ENCODE measurements at places on chromosomes 4 and X. TPM values are rescaled to one million over a fixed set of nuclear protein-coding genes. Genes with fewer than 3 reads are reported as not detected.

- H3K36me3 ChIP-seq = no peaks in the 10 kb centered on the region
Observed at GRCh38 chr4:167171928-167172327, 62.4 kb downstream of the SPOCK3 start.

DNA sequence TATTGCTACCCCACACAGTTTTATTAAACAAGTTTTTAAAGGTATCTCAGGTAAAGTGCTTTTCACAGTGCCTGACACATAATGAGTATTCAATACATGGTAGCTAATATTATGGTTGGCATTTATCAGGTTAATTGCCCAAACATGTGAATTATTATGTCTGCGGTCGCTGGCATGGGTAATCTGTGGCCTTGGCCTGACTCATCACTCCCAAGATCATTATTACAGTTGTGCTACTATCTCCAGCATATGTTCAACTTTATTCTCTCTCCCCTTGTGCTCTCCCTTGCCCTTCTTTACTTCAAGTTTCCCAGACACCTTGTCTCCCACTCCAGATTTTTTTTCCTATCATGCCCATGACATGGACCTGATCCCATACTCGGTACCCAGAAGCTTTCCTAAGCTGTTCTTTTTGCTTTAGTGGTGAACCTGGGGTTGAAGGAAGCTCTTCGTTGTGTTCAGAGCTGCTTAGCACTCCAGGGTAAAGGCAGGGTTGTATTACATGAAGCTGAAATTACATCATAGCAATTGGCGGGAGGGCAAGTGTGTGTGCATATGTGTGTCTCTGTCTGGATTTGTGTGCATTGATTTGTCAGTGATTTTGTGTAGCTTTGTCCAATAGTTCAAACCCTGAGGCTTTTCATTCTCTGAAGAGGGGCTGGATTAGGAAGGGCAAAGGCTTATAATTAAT is 176.5 kb upstream of the NRK start:
- H3K27ac ChIP-seq = no peak overlapping the region
- DNase-seq = no peak
- no peaks in the 10 kb centered on the region for H3K36me3 ChIP-seq
- H3K27me3 ChIP-seq = no peaks in the 10 kb centered on the region

- H3K36me3 ChIP-seq = no peaks in the 10 kb centered on the region
- H3K27me3 ChIP-seq = no peaks in the 10 kb centered on the region
- H3K4me1 ChIP-seq = peaks cover 12% of the 10 kb centered on the region
Observed at GRCh38 chr4:56683455-56683854, 2.4 kb upstream of the HOPX start.

DNA sequence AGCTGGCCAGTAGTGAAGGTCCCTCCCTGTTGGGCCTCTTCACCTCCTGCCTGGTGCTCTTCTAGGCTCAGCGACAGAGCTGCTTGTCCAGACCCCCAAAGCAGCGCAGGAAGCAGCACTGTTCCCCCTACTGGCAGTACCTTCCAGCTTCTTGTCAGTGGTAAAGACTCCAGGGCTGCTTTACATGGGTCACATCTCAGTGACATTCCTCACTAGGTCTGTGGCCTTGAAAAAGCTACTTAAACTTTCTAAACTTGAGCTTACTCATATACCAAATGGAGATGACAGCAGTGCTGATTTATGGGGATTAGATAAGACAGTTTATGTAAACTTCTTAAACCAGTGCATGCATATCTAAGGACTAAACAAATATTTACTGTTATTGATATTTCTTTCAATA is 117.3 kb downstream of the FAT4 start:
- DNase-seq = no peak
- no peaks in the 10 kb centered on the region for H3K4me1 ChIP-seq
- no peaks in the 10 kb centered on the region for H3K36me3 ChIP-seq
- H3K4me3 ChIP-seq = no peak overlapping the region
- H3K27me3 ChIP-seq = no peaks in the 10 kb centered on the region

- no peak for DNase-seq
- no peak overlapping the region for H3K4me3 ChIP-seq
- no peak overlapping the region for H3K27ac ChIP-seq
- no peaks in the 10 kb centered on the region for H3K36me3 ChIP-seq
- H3K4me1 ChIP-seq = no peaks in the 10 kb centered on the region
Observed at GRCh38 chrX:11334165-11334564, 41.0 kb downstream of the AMELX start.

- H3K4me3 ChIP-seq = no peak overlapping the region
- no peak overlapping the region for H3K27ac ChIP-seq
- H3K4me1 ChIP-seq = no peaks in the 10 kb centered on the region
- no peak for DNase-seq
- peaks cover 30% of the 10 kb centered on the region for H3K36me3 ChIP-seq
- H3K27me3 ChIP-seq = no peaks in the 10 kb centered on the region
Observed at GRCh38 chrX:21853578-21853977, 2.2 kb upstream of the YY2 start.

DNA sequence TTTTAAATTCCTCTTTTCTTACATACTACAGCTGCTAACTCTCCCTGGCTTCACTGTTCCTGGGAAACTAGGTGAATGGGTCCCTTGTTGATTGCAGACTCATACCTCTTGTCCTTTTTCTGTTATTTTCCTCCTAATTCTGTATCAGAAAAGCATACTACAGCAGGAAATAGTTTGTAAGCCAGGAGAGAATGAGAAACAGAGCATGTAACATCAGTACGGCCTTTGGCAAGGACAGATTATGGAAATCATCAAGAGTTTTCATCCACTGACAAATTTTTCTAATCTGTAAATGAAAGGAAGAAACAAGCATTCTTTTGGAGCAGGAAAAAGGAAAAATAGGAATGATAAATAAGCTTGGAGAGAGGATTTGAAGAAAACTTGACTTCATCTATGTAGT is 239.2 kb downstream of the ANTXR2 start:
- H3K27ac ChIP-seq = no peak overlapping the region
- no peak for DNase-seq
- H3K4me1 ChIP-seq = no peaks in the 10 kb centered on the region
- H3K4me3 ChIP-seq = no peak overlapping the region
- H3K27me3 ChIP-seq = no peaks in the 10 kb centered on the region
- no peaks in the 10 kb centered on the region for H3K36me3 ChIP-seq

GRCh38 chr4:1200425-1201035 is 28.1 kb upstream of the SPON2 start:
- peak; percentile 58 for DNase-seq
- peaks cover 59% of the 10 kb centered on the region for H3K4me1 ChIP-seq
- no peaks in the 10 kb centered on the region for H3K27me3 ChIP-seq
- H3K36me3 ChIP-seq = no peaks in the 10 kb centered on the region

DNA sequence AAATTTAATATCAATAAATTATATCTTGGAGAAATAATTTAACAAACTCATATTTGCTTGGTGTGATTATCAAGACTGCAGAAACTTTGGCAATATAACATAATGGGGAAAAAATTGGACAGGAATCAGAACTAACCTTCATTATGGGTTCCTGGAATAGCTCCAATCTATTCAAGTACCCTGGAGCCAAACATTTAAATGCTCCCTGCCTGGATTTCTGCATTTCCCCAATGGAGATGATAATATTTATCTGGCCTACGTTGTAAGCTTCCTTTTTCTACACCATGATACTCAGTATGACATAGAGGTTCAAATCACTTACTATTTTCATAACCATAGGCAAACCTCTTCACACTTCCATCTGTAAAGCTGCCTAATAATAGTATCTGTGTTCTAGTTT is 326.8 kb downstream of the TRIML1 start:
- H3K36me3 ChIP-seq = no peaks in the 10 kb centered on the region
- no peaks in the 10 kb centered on the region for H3K4me1 ChIP-seq
- no peak overlapping the region for H3K27ac ChIP-seq
- no peak overlapping the region for H3K4me3 ChIP-seq
- H3K27me3 ChIP-seq = no peaks in the 10 kb centered on the region
- DNase-seq = no peak

DNA sequence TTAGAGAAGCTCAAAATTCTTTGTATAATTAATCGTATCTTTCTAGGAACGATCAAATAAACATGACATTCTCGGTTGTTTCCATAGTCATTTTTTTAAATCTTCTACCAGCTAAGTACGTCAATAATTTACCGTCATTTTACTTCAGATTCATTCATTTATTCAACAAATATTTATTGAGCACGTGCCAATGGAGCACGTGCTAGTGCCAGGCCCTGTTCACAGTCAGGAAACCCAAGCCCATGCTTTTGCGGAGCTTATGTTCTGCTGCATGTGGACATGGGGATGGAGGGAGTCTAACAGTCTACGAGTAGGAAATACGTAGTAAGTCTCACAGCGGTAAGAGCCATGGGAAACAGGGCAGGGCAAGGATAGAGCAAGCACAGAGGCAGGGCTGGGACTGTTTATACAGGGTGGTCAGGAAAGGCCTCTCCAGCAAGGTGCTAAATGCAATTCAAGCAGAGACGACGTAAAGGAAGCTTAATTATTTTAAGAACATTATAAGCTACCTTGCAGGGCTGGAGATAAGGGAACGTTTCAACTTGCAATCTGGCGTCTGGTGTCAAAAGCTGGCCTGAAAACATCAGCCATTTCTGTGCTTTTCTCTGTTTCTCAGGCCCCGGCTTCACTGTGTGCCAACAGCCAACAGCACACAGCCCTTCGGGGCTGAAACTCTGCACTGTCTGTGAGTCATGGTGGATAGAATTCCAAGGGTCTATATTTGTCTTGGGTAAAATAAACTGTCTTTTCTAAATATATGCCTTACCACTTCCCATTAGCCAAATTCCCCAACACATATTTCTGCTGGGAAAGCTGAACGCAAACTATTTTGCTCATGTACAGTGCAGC is 517.1 kb upstream of the ZFP42 start:
- H3K27me3 ChIP-seq = no peaks in the 10 kb centered on the region
- H3K4me1 ChIP-seq = peaks cover 14% of the 10 kb centered on the region
- no peak overlapping the region for H3K4me3 ChIP-seq
- H3K27ac ChIP-seq = no peak overlapping the region
- no peak for DNase-seq
- H3K36me3 ChIP-seq = no peaks in the 10 kb centered on the region

GRCh38 chr4:40750461-40751258 is 905 bp downstream of the NSUN7 start:
- no peaks in the 10 kb centered on the region for H3K36me3 ChIP-seq
- H3K27me3 ChIP-seq = peaks cover 15% of the 10 kb centered on the region
- no peak for DNase-seq
- H3K4me1 ChIP-seq = peaks cover 12% of the 10 kb centered on the region

- no peaks in the 10 kb centered on the region for H3K4me1 ChIP-seq
- DNase-seq = no peak
- no peak overlapping the region for H3K4me3 ChIP-seq
- H3K27ac ChIP-seq = no peak overlapping the region
Observed at GRCh38 chrX:105488716-105489115, 268.2 kb upstream of the TEX13A start.

DNA sequence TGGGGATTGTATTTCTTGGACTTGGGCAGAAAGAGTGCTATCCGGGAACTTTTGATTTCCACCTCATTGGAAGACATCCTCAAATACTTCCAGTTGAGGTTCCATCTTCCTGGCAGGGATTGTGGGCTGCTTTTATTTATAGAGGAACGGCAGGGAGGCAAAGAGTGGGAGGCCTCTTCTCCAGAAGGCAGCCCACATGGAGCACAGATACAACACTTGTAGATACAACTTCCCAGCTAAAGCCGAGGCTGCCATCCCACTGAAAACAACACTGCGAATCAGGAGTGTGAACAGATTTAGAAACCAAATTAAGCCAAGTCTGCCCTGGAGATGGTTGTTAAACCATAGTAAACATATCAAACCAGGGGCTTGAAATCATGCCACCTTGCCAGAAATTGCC is 212.8 kb upstream of the PPARGC1A start:
- H3K4me3 ChIP-seq = no peak overlapping the region
- H3K36me3 ChIP-seq = no peaks in the 10 kb centered on the region
- no peak overlapping the region for H3K27ac ChIP-seq
- no peaks in the 10 kb centered on the region for H3K27me3 ChIP-seq

- no peak for DNase-seq
- no peaks in the 10 kb centered on the region for H3K36me3 ChIP-seq
- H3K27ac ChIP-seq = no peak overlapping the region
- H3K4me1 ChIP-seq = no peaks in the 10 kb centered on the region
- no peaks in the 10 kb centered on the region for H3K27me3 ChIP-seq
Observed at GRCh38 chr4:56512166-56512565, 6.6 kb downstream of the ARL9 start.

DNA sequence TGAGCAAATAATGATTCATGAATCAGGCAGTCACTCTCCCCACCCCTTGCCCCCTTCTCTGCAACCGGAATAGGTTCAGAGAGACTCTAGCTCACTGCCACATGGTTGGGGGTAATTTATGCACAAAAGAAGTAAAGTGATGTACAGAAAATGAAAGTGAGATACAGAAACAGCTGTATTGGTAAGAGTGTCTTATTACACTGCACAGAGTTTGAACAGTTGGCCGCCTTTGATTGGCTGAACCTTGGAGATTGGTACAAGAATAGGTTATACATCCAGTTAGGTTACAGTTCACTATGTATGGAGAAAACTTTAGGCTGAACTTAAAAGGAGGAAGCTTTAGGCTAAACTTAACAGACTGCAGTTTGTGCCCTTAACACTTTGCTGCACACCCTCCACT is 34.6 kb upstream of the DIAPH2 start:
- DNase-seq = no peak
- no peaks in the 10 kb centered on the region for H3K36me3 ChIP-seq
- no peaks in the 10 kb centered on the region for H3K27me3 ChIP-seq
- no peaks in the 10 kb centered on the region for H3K4me1 ChIP-seq
- H3K4me3 ChIP-seq = no peak overlapping the region

DNA sequence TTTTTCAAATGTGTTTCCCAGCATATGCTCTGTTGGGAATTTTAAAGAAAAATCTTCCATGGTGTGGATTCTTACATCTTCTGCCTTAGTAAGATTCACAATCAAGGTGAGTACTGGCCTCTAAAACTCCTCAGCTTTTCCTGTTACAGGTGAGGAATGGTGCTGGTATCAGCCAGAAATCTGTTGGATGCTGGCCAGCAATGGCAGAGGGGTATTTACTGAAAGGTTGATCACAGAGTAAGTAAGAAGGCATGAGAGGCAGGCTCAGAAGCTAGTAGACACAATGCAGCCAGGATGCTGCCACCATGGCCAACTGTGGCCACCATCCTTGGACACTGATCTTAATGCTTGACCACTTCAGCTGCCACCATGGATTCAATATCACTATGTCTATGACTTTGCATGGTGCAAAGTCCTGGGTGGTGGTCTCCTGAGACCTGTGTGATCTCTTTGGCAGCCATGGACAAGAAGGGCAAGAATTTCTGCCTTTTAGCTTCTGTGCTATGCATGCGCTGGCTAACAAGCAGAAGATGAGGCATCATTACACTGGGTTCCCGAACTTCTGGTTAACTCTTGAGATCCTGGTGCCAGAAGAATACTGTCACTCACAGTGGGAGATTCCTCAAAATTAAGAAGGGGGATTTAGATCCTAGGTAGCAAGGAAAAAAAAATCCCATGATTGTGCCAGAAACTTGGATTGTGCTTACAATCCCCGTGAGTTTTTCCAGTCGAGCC is 60.2 kb downstream of the CHRNA9 start:
- H3K36me3 ChIP-seq = no peaks in the 10 kb centered on the region
- no peaks in the 10 kb centered on the region for H3K27me3 ChIP-seq
- H3K4me3 ChIP-seq = no peak overlapping the region

GRCh38 chr4:110516106-110516922 is 40.4 kb downstream of the ENPEP start:
- DNase-seq = peak; percentile 65
- H3K27ac ChIP-seq = peak overlapping the region; percentile 42
- peaks cover 10% of the 10 kb centered on the region for H3K4me1 ChIP-seq
- no peaks in the 10 kb centered on the region for H3K27me3 ChIP-seq
- H3K36me3 ChIP-seq = no peaks in the 10 kb centered on the region

The P2RY4 gene
- 0.38 TPM for total RNA-seq

The F8A1 gene
- 39.6 TPM for total RNA-seq

The AMER1 gene
- 4.0 TPM for total RNA-seq

The FAM47E gene
- total RNA-seq = 6.4 TPM

The WAS gene
- 40.3 TPM for total RNA-seq

The KDR gene
- total RNA-seq = 55.8 TPM

The MAMLD1 gene
- total RNA-seq = 3.0 TPM

The RHOXF2 gene
- not detected for total RNA-seq

The ETDB gene
- not detected for total RNA-seq

Measured in lower lobe of right lung (tissue), 2 donors.